ENCODE measurements at places on chromosomes 12 and 14. TPM values are rescaled to one million over a fixed set of nuclear protein-coding genes. Genes with fewer than 3 reads are reported as not detected.

GRCh38 chr14:74913986-74914573 lies 9.0 kb downstream of the RPS6KL1 start:
- H3K4me3 ChIP-seq, result no peak overlapping the region
- peak; percentile 30 for DNase-seq
- H3K27me3 ChIP-seq, result no peaks in the 10 kb centered on the region
- no peaks in the 10 kb centered on the region for H3K4me1 ChIP-seq
- H3K36me3 ChIP-seq, result no peaks in the 10 kb centered on the region

GRCh38 chr12:121288158-121288845 lies 8.2 kb downstream of the CAMKK2 start:
- H3K4me1 ChIP-seq, result no peaks in the 10 kb centered on the region
- no peaks in the 10 kb centered on the region for H3K27me3 ChIP-seq
- no peak overlapping the region for H3K4me3 ChIP-seq
- no peak for DNase-seq
- no peak overlapping the region for H3K27ac ChIP-seq

DNA sequence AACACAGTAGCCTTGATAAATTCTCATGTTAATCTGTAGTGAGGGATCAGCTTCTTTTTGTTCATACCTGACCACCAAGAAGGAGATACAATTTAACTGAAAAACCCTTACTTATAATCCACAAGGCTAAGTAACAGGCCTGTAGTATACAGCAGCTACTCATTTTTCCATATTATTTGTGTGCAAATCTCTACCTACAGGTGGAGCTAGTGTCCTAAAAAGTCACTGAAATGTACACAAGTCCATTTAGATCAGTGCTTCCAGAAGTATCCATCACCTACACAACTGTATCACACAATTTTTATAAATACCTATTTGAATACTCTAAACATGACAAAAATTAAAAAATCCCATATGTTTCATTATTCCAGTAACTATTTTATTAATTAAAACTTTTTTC lies 173.2 kb downstream of the SLC35F4 start:
- H3K27me3 ChIP-seq, result no peaks in the 10 kb centered on the region
- no peaks in the 10 kb centered on the region for H3K4me1 ChIP-seq
- no peaks in the 10 kb centered on the region for H3K36me3 ChIP-seq
- H3K4me3 ChIP-seq, result no peak overlapping the region

GRCh38 chr12:55718015-55718414 lies 2.2 kb downstream of the BLOC1S1 start:
- no peaks in the 10 kb centered on the region for H3K27me3 ChIP-seq
- H3K27ac ChIP-seq, result no peak overlapping the region
- H3K4me1 ChIP-seq, result no peaks in the 10 kb centered on the region
- H3K36me3 ChIP-seq, result no peaks in the 10 kb centered on the region
- peak; percentile 76 for DNase-seq

E2F7 gene
- total RNA-seq, result 0.30 TPM

DNA sequence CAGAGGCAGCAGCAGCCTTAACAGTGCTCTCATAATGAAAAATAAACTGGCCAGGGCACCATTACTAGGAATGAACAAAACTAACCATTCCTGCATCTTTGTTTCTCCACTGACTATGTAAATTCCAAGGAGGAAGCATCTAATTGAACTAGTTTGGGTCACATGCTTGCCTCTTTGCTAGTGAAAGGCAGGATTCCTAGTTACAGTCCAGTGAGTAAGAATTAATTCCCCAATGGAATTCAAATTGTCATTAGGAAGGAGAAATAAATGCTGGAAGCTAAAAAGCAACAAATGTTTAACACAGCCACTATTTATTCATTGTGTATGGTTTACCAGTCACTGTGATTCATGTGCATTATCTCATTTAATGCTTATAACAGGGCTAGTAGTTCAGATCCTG lies 316.0 kb downstream of the CCDC91 start:
- no peaks in the 10 kb centered on the region for H3K4me1 ChIP-seq
- no peak overlapping the region for H3K27ac ChIP-seq
- no peaks in the 10 kb centered on the region for H3K36me3 ChIP-seq
- no peak overlapping the region for H3K4me3 ChIP-seq
- DNase-seq, result no peak
- no peaks in the 10 kb centered on the region for H3K27me3 ChIP-seq

NELL2 gene
- 1.2 TPM for total RNA-seq

DNA sequence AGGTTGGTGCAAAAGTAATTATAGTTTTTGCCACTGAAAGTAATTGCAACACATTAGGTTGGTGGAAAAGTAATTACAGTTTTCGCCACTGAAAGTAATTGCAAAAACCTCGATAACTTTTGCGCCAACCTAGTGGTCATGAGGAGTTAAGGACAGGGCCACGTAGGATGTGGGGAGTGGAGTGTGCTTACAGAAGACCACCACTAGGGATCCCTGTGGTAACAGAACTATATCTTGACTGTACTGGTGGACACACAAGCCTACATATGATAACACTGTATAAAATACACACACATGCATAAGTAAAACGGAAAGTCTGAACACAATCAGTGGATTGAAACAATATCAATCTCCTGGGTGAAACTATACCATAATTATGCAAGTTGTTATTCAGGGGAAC lies 187.4 kb upstream of the ABCD2 start:
- no peak overlapping the region for H3K4me3 ChIP-seq
- no peaks in the 10 kb centered on the region for H3K36me3 ChIP-seq
- DNase-seq, result no peak
- no peak overlapping the region for H3K27ac ChIP-seq

DBX2 gene
- 0.19 TPM for total RNA-seq

DNA sequence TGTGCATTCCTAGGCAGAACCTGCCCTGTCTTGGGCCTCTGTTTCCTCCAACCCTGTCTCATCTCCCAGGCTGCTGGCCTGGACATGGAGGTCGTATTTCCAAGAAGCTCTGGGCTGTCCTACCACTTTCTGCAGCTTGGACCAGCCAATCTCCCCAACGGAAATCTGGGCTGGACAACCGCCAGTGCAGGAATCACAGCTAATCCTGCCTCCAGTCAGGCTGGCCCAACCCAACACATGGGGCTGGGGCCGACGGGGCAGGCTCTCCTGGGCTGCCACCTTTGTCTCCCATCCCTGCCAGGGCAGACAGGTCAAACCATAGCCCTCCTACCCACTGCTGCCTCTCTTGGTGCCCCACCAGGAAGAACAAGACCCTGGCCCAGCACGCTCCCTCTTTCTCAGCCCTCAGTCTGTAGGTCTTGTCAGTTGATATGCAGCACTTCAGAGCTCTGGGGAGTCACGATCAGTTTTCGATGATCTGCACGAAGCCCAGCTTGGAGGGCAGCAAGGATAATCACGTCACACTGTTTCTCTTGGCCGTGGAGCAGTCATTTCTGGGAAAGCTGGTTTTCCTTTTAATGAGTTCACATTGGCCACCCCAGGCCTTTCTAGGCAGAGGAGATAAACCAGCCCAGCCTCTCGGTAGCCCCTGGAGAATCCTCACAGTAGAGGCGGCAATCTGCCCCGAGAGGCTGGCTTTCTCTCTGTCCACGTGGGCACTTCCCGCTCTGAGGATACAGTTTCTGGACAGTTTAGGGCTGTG lies 195.2 kb upstream of the PRMT8 start:
- DNase-seq, result peak; percentile 88
- H3K4me1 ChIP-seq, result no peaks in the 10 kb centered on the region
- no peak overlapping the region for H3K27ac ChIP-seq
- no peaks in the 10 kb centered on the region for H3K27me3 ChIP-seq
- H3K4me3 ChIP-seq, result no peak overlapping the region

DNA sequence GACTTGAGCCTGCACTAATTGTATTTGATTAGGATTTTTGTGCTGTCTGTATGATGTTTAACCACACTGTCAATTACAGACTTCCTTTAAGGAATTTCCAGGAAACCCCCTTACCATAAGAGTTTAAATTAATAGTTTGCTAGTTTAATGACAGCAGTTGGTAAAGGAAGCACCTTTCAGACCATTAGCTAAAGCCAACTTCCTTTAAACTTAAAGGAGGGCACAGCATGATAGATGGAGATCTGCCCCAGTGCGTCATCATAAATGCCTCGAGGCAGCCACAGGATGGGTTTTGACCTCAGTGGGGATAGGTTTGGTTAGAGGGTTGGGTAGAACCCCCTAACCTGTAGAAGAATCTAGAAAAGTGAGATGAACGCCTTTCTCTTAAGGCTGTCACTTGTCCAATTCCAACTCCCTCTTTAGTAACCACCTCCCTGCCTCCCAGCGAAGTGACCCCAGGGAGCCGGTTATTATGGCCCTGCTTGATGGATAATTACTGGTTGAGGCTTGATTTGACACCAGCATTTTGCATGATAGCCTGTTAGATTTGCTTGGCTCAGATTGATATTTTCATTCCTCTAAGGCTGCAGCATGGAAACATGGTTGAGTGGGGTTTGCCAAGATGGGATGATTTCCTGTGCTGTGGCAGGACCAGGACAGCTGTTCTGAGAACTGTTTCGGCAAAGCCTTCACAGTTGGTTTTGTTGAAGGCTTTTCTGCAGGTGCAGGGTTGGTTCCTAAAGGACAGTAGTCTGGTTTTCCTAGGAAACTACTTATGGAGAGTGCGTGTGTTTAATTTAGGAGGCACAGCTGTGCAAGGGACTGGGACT lies 62.7 kb downstream of the CHST11 start:
- H3K27ac ChIP-seq, result no peak overlapping the region
- DNase-seq, result no peak
- no peak overlapping the region for H3K4me3 ChIP-seq
